ENCODE measurements at places on chromosomes 11 and 22.

DNA sequence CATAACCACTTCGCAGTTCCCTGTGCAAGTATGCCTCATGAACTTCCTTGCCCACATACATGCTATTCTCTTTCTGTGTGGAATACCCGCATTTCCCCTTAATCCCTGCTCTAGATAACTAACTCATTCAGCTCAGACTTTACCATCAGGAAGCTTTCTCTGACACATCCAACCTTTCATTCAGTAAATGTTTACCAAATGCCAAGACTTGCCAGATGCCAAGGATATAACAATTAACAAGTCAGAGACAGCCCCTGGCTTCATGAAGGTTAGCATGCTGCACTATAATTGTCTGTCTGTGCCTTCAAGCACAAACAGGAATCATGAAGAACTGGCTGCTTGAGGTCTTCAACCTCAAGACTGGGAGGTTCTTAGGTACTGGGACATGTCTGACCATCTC is 71.2 kb upstream of the GDPD4 start:
- no peak for DNase-seq

DNA sequence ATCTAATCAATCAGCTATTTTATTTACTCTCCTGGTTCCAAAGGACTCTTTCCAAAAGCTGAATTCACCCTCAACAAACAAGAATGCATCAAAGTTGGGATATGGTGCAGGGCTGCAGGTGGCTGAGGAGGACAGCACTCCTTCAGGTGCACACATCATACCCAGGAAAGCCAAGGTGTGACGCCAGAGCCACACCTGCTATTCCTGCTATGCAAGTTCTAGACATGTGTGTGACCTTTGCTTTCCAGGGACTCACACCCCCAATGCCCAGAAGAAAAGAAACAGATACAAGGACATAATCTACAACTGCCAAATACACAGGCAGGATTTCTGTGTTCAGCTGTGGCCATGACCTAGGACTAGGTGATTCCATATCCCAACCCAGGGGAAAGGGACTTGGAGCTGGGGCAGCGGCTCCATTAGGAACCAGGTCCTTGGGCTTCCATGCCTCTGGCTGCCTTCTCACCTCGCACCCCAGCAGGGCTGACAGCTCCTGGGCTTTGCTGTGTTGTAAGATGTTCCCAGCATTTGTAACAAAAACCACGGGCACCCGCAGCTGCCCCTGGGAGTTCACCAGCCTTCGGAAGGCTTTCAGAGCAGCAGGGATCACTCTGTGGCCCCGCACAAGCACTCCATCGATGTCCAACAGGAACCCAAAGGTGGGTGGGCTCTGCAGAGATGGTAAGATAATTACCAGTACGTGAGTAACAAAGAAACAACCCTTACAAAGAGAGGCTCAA is 9.8 kb downstream of the HDHD5 start:
- DNase-seq: no peak

DNA sequence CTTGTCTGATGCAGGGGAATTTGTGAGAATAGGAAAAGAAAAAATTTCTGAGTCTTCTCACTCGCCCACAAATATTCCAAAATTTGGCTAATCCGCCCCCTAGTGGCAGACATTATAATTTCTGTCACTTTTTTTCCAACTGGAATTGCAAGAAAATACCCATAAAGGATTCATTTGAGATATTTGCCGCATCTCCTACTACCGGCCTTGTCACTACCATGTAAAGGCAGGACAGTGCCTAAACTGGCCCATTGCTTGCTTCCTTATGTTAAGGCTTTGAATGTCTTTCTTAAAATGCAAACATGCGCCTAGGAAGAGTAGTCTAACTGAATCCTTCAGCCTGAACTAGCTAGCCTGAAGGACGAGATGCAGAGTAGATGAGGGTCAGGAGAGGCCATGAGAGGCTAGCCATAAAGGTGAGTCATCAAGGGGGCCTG is 9.3 kb upstream of the CEP295 start:
- DNase-seq: no peak

GRCh38 chr22:31893460-31893859 is 50.9 kb upstream of the YWHAH start:
- DNase-seq: no peak

DNA sequence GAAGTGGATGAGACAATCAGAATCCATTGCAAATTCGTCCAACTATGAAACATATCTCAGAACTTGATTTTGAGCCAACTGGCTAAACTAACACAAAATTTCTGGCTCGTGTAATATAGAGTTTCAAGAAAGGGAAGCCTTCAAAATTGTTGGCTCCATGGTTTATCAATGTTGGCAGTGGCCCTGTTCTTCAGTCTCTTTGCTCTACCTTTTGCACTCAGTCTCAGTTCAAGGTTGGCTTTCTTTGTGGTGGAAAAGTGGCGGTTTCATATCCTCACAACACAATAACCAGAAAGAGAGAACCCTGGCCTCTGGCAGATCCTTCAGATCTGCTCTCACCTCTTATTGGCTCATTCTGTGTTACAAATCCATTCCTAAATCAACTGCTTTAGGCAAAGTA is 473.8 kb upstream of the API5 start:
- no peak for DNase-seq

GRCh38 chr11:78010755-78011154 is 12.3 kb downstream of the KCTD14 start:
- no peak for DNase-seq

GRCh38 chr22:37953062-37953436 is 352 bp downstream of the C22orf23 start:
- no peak for DNase-seq

DNA sequence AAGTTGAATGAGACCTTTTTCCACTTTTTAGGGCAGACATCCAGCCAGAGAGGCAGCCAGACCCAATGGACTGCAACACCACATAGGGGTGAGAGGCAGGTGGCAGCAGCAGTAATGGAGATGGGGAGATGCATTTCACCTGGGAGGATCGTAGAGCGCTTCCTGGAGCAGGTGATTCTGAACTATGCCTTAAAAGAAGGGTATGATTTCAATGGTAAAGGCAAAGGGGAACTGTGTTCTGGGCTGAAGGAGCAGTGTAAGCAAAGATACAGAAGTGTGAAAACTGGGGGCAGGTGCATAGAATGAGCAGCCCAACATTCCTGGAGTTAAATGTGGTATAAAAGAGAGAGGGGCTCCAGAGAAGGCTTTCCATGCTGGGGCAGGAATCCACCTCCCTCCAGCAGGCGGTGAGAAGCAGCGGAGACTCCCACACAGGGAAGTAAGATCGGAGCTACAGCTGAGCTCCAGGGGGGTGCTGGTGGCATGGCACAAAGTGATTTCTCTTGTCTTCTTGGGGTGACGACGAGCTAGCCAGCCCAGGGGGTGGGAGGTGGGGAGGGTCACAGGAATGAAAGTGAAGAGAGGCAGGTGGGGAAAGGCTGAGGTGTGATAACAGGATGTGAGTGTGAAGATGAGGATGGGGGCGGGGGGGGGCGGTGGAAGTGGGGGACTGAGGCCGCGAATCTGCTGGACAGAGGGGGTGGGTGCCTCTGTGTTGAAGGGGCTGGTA is 4.3 kb upstream of the SERHL2 start:
- DNase-seq: no peak

DNA sequence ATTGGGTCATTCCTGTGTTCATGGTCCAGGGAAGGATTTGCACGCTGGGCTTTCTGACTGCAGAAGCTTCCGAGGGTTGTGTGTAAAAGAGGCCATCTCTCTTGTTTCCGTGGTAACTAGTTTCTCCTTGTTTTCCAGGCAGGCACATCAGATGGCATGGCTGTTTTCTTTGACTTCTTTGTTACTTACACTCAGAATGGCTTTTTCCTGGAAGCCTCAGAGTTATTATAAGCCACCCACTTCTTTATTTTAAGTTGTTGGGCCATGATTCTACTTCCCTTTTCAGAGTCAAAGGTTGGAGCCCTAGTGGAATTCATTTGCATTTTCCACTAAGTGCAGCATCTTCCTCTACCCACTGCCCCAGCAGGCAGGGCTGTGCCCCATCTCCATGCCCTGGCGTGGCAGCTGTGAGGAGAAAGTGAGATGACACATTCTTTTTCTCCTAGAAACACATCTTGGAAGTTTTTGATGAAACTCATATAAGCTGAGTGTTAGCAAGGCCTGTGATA is 94.9 kb downstream of the PRR5L start:
- no peak for DNase-seq

DNA sequence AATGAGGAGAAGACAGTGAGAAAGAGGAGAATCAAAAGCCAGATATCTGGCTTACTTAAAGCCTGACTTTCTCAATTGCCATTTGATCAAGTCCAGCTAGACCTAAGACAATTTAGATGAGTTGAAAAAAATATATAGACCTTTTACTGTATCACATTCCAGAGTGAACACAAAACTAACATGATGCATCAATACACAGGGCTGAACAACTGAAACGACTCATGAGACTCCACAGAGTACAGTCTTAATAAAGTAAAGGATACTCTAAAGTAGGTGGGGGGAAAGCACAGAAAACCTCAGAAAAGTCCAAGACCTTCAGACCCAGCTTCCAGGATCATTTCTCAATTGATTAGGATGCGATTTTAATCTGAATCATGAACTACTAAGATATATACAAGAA is 95.3 kb upstream of the OR9G4 start:
- no peak for DNase-seq

DNA sequence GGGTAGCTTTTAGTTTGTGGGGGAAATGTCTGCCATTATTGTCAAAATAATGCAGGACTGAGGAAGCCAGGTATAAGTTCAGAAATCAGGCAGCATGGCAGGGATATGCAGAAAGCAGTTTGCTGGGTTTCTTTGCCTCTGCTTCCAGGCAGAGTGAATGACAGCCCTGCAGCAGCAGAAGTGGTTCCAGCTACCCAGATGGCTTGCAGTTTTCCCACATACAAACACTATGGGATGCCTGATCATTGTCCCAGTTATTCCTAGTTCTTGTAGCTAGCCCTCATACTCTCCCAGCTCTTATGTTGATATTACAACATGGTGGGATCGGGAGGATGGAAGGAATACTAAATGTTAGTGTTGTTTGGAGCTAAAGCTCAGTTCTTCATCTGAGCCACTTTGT is 2.8 kb upstream of the DIXDC1 start:
- DNase-seq: no peak

DNA sequence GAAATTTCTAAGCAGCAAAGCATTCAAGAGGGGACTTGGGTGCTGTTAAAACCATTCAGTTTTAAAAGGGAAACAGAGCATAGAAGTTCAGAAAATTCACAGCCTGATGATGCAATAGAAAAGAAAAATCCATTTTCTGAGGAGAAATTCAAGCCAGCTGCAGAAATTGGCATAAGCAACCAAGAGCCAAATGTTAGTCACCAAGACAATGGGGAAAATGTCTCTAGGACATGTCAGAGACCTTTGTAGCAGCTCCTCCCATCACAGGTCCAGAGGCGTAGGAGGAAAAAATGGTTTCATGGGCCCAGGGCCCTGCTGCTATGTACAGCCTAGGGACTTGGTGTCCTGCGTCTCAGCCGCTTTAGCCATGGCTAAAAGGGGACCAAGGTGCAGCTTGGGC is 5.5 kb upstream of the IRAG1 start:
- no peak for DNase-seq

DNA sequence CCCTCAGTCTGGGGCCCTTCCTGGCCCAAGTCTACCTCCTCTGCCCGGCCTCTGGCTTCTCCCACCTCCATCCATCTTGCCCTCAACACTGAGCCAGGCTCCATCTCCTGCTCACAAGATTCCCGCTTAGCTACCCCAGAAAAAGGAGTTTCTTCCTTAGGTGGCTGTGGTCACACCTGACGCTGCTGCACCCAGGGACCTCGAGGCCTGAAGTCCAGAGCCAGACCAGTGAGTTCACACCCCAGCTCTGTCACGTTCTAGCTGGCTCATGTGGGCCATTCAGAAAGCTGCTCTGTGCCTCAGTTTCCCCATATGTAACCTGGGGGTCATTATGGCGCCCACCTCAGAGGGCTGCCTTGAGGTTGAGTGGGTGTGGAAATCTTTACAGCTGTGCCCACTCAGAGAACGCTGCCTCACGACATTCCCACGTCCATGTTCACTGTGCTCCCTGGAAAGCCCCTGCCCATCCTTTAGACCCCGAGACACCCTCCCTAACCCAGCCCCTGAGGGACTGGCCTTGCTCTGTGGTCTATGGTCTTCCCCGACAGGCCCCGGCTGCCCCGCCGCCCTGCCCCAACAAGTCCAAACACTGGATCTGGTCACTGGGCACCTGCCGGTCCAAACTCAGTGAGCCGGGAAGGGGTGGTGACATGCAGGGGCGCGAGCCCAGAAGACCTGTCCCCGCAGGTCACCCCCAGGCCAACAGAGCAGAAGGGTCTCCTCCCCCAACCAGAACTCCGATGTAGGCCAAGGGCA is 9.8 kb downstream of the PLXNB2 start:
- DNase-seq: no peak

DNA sequence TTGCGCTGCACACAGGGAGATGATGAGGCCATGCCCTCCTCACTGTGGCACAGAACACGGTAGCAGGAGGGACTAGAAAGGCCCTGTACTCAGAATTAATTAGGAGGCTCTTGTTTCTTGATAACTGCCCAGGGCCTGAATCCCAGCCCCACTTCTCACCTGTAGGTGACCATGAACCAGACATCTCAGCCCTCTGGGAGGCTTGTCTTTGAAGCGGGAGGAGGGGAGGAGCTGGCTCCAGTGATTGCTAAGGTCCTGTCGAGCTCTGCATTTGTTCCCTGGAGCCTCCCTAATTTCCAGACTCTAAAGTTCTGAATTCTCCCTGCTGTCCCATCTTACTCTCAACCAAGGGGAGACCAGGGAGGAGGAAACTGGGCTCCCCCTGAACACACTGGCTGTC is 19.8 kb upstream of the OAF start:
- no peak for DNase-seq

DNA sequence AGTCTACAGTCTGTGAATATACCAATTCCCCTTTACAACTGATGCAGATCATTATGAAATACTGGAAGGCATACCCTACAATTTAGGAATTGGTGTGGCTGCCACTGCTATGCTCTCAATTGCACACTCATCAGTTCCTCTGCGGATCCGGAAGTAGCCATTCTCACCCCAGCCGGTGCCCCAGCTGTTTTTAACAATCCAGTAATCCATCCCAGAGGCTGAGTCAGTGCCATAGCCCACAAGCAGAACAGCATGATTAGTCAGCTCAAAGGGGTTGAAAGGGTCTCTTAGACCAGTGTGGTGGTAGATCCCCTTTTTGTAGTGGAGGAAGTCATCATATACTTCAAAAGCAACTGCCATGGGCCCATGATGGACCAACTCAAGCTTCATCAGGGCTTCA is 43.6 kb downstream of the CTSC start:
- DNase-seq: no peak

GRCh38 chr11:129814244-129815014 is 1.2 kb upstream of the TMEM45B start:
- DNase-seq: no peak

GRCh38 chr11:26244207-26244606 is 87.7 kb upstream of the ANO3 start:
- no peak for DNase-seq
